ENCODE measurements at places on chromosomes 3 and 15. TPM values are rescaled to one million over a fixed set of nuclear protein-coding genes. Genes with fewer than 3 reads are reported as not detected.

The C15orf62 gene
- total RNA-seq, result 1.1 TPM

The UBAP1L gene
- 2.6 TPM for total RNA-seq

The SLC27A2 gene
- total RNA-seq, result 5.9 TPM

The IL5RA gene
- 0.14 TPM for total RNA-seq

The CAPN3 gene
- 12.3 TPM for total RNA-seq

The HIGD2B gene
- not detected for total RNA-seq

The COMMD2 gene
- 55.7 TPM for total RNA-seq

The AMOTL2 gene
- total RNA-seq, result 122 TPM

The PML gene
- 28.7 TPM for total RNA-seq

The HESX1 gene
- total RNA-seq, result 0.40 TPM

The CAMK2N2 gene
- total RNA-seq, result 1.9 TPM

The ZNF860 gene
- total RNA-seq, result 7.1 TPM

- H3K36me3 ChIP-seq, result no peaks in the 10 kb centered on the region
- H3K27ac ChIP-seq, result peak overlapping the region; percentile 82
- no peak for DNase-seq
- H3K4me3 ChIP-seq, result no peak overlapping the region
Measured at GRCh38 chr3:114498539-114499370, 204.9 kb downstream of the TIGIT start.

DNA sequence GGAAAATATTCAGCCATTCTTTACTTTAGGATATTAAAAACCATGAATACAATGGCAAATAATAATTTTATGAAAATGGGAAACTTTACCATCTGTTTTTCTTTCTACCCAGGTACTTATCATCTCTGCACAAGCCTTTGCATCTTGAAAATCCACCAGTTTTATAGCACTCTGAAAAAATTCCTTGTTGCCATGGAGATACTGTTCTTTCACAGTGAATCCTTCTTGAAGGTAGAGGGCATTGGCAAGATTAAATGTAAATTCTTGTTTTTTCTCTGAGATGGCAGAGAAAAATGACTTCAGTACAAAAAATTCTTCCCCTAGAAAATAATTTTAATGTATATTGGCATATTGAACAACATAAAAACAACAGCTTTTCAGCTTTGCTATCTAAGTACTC, 6.9 kb downstream of the SERPINI2 start:
- DNase-seq, result no peak
- H3K27me3 ChIP-seq, result no peaks in the 10 kb centered on the region
- no peak overlapping the region for H3K27ac ChIP-seq

GRCh38 chr3:52783211-52783555, 5.8 kb downstream of the ITIH1 start:
- no peaks in the 10 kb centered on the region for H3K4me1 ChIP-seq
- no peak overlapping the region for H3K27ac ChIP-seq
- H3K4me3 ChIP-seq, result no peak overlapping the region
- H3K27me3 ChIP-seq, result peaks cover 20% of the 10 kb centered on the region
- no peaks in the 10 kb centered on the region for H3K36me3 ChIP-seq

DNA sequence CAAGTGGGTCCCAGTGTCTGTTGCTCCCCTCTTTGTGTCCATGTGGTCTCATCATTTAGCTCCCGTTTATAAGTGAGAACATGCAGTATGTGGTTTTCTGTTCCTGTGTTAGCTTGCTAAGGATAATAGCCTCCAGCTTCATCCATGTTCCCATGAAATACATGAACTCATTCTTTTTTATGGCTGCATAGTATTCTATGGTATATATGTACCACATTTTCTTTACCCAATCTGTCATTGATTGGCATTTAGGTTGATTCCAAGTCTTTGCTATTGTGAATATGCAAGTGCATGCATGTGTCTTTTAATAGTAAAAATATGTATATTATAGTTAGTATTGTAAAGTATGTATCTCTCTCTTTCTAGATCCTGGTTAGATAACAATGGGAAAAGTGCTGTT, 53.9 kb downstream of the TCAIM start:
- H3K36me3 ChIP-seq, result peaks cover 17% of the 10 kb centered on the region
- no peak overlapping the region for H3K27ac ChIP-seq
- no peaks in the 10 kb centered on the region for H3K4me1 ChIP-seq
- H3K4me3 ChIP-seq, result no peak overlapping the region
- no peaks in the 10 kb centered on the region for H3K27me3 ChIP-seq
- no peak for DNase-seq

DNA sequence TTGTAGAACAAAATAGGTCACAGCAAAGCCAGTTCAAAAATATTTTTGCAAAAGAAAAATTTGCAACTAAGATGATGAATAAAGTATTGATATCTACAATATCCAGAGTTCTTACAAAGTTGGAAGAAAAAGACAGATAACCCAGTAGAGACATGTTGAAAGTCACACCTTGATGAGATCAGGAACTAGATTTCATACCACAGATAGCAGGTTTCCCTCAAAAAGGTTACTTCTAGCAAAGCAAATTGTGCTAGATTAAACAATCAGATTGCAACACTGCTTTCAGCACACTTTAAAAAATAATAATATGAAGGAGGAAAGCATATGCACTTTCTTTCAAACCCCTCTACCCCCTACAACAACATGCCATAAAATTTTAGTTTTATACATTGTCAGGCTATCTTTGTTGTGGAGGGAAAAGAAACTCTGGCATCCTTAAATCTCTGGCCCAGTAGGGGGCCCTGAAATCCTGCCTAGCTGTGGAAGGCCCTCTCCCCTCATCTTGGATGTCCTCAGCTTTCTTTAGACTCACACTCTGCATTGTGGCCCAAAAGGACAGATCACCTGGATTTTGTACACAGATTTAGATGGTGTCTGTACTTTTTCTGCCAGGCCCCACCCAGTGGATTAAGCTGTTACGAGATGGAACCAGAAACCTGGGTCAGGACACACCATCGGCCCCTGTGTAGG, 50.9 kb downstream of the CCR3 start:
- H3K4me3 ChIP-seq, result no peak overlapping the region
- DNase-seq, result no peak
- no peaks in the 10 kb centered on the region for H3K36me3 ChIP-seq
- peaks cover 15% of the 10 kb centered on the region for H3K27me3 ChIP-seq
- H3K27ac ChIP-seq, result no peak overlapping the region

- peaks cover 18% of the 10 kb centered on the region for H3K27me3 ChIP-seq
- H3K36me3 ChIP-seq, result no peaks in the 10 kb centered on the region
- no peak for DNase-seq
- no peak overlapping the region for H3K4me3 ChIP-seq
- H3K4me1 ChIP-seq, result peaks cover 5% of the 10 kb centered on the region
Measured at GRCh38 chr3:46538803-46539442, 27.2 kb downstream of the LRRC2 start.

GRCh38 chr3:182198345-182198744, 486.6 kb downstream of the SOX2 start:
- H3K4me1 ChIP-seq, result no peaks in the 10 kb centered on the region
- H3K4me3 ChIP-seq, result no peak overlapping the region
- no peaks in the 10 kb centered on the region for H3K36me3 ChIP-seq
- DNase-seq, result no peak
- H3K27ac ChIP-seq, result no peak overlapping the region

GRCh38 chr15:66270932-66271331, 17.4 kb upstream of the MEGF11 start:
- peaks cover 12% of the 10 kb centered on the region for H3K27me3 ChIP-seq
- no peak overlapping the region for H3K27ac ChIP-seq
- no peak overlapping the region for H3K4me3 ChIP-seq
- H3K36me3 ChIP-seq, result no peaks in the 10 kb centered on the region
- no peak for DNase-seq
- H3K4me1 ChIP-seq, result no peaks in the 10 kb centered on the region

DNA sequence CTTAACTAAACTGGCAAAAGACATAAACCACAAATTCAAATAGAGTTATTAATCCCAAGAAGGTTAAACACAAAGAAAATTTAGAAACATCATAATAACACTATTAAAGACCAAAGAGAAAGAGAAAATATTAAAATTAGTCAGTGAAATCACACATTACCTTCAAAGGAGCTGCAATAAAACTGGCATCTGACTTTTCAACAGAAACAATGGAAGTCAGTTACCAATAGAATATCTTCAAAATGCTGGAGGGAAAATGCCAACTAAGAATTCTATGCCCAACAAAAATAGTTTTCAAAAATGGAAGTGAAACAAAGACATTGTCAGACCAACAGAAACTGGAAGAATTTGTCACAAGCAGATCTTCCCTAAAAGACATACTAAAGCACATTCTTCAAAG, 68.7 kb upstream of the RNF7 start:
- no peaks in the 10 kb centered on the region for H3K4me1 ChIP-seq
- H3K27me3 ChIP-seq, result peaks cover 11% of the 10 kb centered on the region
- no peak overlapping the region for H3K4me3 ChIP-seq
- no peaks in the 10 kb centered on the region for H3K36me3 ChIP-seq
- H3K27ac ChIP-seq, result no peak overlapping the region

GRCh38 chr15:27438403-27439375, 467.7 kb downstream of the GABRG3 start:
- DNase-seq, result no peak
- no peaks in the 10 kb centered on the region for H3K27me3 ChIP-seq
- no peak overlapping the region for H3K27ac ChIP-seq
- H3K36me3 ChIP-seq, result no peaks in the 10 kb centered on the region

- peaks cover 69% of the 10 kb centered on the region for H3K27me3 ChIP-seq
- peak overlapping the region; percentile 11 for H3K4me3 ChIP-seq
- H3K4me1 ChIP-seq, result no peaks in the 10 kb centered on the region
- no peak overlapping the region for H3K27ac ChIP-seq
Measured at GRCh38 chr15:89494941-89495637, 1.3 kb downstream of the RHCG start.

- H3K36me3 ChIP-seq, result no peaks in the 10 kb centered on the region
- H3K27ac ChIP-seq, result no peak overlapping the region
- H3K4me3 ChIP-seq, result no peak overlapping the region
Measured at GRCh38 chr15:31035610-31036009, 44.2 kb upstream of the MTMR10 start.

GRCh38 chr3:71103430-71103921, 480.1 kb downstream of the FOXP1 start:
- peak overlapping the region; percentile 42 for H3K4me3 ChIP-seq
- H3K27ac ChIP-seq, result peak overlapping the region; percentile 41
- H3K36me3 ChIP-seq, result peaks cover 15% of the 10 kb centered on the region
- H3K27me3 ChIP-seq, result no peaks in the 10 kb centered on the region
- H3K4me1 ChIP-seq, result peaks cover 61% of the 10 kb centered on the region

GRCh38 chr15:50854601-50855490, 53.6 kb upstream of the AP4E1 start:
- peak overlapping the region; percentile 24 for H3K4me3 ChIP-seq
- H3K4me1 ChIP-seq, result peaks cover 16% of the 10 kb centered on the region
- no peaks in the 10 kb centered on the region for H3K36me3 ChIP-seq
- H3K27ac ChIP-seq, result peak overlapping the region; percentile 92
- DNase-seq, result no peak

DNA sequence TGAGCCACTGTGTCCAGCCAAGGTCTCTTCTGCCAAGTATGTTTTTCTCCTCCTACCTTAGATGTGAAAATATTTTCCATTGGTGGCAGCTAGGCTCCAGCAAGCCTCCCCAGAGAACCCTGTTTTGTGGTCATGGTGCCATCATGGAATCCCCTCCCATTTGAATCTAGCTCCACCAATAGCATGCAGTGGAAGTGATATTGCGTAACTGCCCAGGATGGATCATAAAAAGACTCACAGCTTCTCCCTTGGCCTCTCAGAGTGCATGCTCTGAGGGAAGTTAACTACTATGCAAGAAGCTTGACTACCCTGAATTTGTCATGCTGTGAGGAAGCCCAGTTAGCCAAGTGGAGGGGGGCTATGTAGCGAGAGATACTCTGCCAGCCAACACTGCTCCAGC, 27.5 kb downstream of the CRYGS start:
- H3K4me3 ChIP-seq, result no peak overlapping the region
- no peak for DNase-seq

GRCh38 chr3:123568034-123568433, 16.8 kb downstream of the HACD2 start:
- DNase-seq, result no peak
- H3K4me1 ChIP-seq, result peaks cover 7% of the 10 kb centered on the region
- no peak overlapping the region for H3K27ac ChIP-seq
- H3K4me3 ChIP-seq, result no peak overlapping the region
- peaks cover 16% of the 10 kb centered on the region for H3K36me3 ChIP-seq
- H3K27me3 ChIP-seq, result no peaks in the 10 kb centered on the region

DNA sequence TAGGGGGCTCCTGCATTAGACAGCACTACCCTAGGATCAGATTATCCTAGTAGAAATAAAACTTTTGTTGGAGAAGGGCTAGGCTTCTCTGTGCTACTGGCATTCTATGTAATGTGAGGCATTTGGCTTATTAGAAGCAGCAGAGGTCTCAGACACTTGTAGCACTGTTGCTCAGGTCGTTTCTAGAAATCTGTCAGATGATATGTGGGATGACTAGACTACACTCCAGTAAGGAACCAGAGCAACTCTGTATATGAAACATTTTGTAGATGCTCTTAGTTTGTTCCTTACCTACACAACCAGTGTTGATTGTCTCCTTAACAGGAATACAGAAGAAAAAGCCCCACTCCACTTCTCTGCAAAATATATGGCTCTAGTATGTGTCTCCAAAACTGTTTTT, 21.9 kb upstream of the FBXL22 start:
- DNase-seq, result no peak
- peaks cover 31% of the 10 kb centered on the region for H3K36me3 ChIP-seq
- no peaks in the 10 kb centered on the region for H3K27me3 ChIP-seq

DNA sequence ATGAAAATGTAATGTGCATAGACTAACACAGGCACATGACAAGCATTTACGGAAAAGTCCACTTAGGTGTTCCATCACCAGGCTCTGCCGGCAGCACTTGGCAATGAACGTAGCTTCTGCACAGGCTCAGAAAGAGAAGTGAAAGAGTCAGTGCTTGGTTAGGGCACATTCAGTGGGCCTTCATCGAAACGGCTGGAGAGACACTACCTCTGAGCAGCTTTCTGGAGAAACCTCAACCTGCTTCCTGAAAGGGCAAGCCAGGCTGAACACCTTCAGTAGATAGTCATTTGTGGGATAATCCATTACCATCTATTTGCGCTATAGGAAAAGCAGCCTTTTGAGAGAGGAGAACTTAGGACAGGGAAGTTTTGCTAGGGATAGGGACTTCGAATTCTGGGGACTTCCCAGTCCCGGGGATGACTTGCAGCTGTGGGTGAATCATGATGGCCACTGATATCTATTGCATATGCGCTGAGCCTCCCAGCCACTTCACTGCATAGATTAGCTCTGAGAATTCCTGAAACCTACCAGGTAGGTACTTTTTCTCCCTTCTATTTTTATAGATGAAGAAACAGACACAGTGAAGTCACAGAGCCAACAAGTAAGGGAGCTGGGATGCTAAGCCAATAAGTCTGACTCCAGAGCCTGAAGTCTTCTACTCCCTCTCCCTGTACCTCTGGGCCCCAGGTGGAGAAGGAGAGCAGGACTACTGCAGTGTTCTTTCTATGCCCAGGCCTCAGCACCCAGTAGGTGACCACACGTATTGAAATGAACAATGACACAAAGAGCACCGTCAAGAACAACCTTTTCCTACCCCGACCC, 4.2 kb upstream of the SH2D7 start:
- no peaks in the 10 kb centered on the region for H3K27me3 ChIP-seq
- no peaks in the 10 kb centered on the region for H3K36me3 ChIP-seq
- H3K4me3 ChIP-seq, result no peak overlapping the region
- H3K4me1 ChIP-seq, result peaks cover 4% of the 10 kb centered on the region
- no peak for DNase-seq
